Stromal cell of bone marrow (primary cell): ENCODE measurements at places on chromosomes 2 and 18.

DNA sequence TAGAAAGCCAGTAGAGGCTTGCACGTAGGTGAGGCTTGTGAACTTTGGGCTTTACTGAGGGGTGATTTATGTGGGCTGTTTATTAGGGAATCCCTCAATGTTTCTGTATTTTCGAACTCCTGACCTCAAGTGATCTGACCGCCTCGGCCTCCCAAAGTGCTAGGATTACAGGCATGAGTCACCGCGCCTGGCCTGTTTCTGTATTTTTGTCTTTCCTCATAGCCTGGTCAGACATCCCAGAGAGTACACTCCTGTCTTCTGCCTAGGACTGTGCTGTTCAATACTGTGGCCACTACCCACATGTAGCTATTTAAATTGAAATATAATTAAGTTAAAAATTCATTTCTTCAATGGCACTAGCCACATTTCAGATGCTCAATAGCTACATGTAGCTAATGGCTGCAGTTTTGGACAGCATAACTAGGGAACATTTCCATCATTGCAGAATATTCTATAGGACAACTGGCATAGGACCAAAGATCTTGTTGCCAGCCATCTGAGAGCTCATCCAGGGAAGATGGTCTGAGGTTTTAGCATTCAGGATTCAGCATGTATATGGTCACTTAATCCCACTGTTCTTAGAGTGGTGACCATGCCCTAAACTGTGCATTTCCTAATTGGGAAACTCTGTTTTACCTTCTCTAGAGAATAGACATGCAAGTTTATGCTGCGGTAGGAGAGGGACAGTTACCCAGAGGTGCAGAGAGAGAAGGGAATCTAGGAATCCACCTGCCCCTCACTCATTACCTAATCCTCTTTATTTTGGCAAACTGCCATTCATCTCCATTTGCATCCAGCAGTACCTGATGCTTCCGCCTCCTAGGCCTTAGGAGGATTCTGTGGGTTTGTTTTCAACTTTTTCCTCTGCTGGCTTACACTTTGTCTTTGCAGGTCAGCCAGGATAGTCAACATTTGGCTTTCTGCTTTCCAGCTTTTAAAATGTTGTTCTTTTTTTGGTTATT lies 64.4 kb downstream of the LCLAT1 start:
- DNase-seq: peak; percentile 57

- no peak for DNase-seq
These were observed 11.9 kb downstream of the ADRA2B start for GRCh38 chr2:96104487-96104861.

- DNase-seq: peak; percentile 77
These were observed 12.4 kb downstream of the ASB1 start for GRCh38 chr2:238438856-238439849.

DNA sequence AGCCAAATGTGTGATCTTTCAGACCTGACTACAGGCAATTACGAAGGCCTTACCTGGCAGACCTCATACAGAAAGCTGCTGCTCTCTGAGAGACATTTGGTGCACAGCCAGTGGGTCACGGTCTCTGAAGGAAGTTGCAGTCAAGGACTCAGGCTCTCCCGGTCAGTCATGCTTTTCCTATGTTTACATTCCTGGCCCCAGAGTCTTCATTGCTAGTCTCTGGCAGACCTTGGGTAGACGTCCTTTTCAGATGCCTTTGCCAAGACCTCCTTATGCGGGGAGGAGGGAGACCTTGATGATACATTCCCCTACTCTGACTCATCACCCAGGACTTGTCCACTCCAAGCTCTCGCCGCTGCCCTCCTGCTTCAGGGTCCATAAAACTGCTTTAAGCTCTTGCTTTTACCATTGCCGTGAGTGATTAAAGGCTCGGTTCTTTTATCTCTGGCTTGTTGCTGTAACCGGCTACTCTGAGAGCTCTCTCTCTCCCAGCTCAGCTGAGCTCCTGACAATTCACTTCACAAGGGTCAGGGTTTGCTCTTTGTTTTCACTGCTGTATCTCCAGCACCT lies 62.0 kb upstream of the SLC35F5 start:
- DNase-seq: peak; percentile 77

DNA sequence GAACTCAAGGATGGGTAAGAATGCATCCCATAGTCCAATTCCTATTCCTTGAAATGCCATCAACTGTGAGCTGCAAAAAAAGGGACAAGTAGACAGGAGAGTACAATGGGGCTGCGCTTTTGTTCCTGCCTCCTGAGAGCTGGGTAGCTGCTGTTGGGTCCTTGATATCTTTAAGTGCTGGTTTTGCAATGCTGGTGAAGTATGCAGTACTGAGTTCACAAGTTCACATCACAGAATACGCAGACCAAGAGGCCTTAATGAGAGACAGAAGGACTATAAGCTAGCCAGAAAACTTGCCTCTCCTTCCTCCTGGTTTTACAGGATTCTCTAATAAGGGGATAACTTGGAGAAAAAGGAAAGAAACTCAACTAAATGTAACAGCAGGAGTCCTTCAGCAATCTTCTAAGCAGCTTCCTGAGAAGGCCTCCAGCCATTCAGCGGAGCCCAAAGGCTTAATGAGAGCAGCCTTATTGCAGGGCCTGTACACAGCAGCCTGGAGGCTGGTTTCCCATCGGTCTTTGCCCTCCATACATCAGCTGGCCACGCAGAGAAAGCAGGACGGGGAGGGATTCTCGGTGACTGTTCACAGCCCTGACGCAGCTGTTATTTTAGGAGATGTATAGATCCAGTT lies 293.1 kb downstream of the CDCA7 start:
- no peak for DNase-seq

GRCh38 chr2:174020926-174021662 lies 55.9 kb upstream of the SP3 start:
- DNase-seq: no peak

DNA sequence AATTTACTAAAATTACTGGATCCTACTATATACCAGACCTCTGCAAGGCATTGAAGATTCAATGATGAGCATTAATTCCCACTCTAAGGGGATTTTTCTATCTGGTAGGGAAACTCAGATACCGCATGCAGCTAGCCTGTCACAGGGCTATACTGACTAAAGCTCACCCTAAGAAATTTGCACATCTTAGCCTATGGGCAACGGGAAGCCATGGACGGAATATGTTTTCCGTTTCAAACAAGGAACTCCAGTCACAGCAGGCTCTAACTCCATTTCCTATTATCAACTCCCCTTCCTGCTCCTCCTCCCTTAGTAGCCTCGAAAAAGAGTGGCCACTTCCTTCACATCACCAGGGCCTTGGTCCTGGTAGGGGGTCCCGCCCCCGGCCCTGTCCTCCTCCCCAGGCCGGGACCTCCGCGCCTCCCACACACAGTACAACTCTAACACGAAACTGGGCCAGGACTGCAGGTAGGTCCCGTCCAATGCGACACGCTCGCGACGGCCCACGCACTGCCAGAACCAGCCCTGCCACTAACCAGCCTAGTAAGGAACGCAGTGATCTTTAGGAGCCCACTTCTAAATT lies 659 bp upstream of the COX5B start:
- no peak for DNase-seq

GRCh38 chr18:46199515-46200147 lies 95.4 kb downstream of the HAUS1 start:
- no peak for DNase-seq

DNA sequence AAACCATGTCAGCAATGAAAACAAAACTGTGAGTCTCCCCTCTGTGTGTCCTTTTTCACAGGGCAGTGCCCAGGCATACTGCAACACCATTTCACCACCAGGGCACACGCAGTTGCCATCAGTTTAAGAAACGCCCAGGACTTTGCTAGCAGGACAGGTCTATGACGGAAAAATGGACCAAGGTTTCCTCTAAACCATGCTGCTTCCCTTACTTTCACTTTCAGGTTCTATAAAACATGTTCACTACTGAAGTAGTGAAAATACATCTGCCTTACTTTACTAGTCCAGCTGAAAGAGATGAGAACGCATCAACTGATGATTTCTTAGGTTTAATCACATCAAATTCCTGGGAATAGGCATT lies 110.5 kb downstream of the TCF4 start:
- peak; percentile 38 for DNase-seq

- DNase-seq: no peak
These were observed 71.5 kb downstream of the SLC4A3 start for GRCh38 chr2:219698748-219699439.

DNA sequence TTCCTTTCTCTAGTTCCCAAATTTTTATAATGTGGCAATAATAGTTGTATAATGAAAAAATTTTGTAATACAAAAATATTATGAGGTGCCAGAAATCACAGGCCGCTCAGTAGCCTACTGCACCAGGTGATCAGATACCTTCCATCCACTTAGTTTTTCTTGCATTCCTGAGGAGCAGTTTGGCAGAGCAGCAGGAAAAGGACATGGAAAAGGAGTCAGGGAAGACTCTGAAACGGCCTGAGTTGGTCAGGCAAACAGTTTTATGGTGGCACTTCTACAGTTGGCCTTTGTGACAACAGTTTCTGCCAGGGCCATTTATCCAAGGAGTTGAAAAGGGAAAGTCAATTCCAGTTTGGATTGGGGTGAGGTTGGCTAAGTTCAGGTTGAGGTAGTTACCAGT lies 165.4 kb upstream of the ALPP start:
- DNase-seq: no peak

DNA sequence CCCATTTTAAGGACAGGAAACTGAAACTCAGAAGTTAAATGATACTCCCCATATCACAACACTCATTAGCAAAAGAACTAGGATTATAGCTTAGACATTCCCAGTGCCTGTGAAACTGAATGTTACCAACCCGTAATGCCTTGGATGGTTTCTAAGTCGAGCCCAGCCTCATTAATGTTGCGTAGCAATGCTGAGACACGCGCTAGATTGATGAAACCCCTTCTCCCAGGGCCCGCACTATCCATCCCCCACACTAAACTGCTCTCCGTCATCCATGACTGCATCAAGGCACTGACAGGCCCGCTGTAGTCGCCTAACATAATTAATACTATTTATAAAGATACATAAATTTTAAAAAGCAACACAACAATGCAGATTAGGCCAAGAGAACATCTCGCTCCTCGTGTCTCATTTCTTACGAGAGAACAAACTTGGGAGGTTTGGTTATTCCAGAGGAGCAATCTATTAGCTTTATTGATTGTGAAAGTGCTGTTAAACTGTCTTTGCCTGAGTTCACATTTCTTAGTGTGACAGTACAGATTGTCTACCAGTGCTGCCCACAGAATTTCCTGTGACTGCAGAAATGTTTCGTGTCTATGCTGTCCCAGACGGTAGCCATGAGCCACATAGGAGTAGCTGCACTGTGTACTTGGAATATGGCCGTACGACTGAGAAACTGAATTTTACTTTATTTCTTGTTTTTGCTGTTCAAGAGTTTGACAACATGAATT lies 312.2 kb upstream of the RAB12 start:
- no peak for DNase-seq

DNA sequence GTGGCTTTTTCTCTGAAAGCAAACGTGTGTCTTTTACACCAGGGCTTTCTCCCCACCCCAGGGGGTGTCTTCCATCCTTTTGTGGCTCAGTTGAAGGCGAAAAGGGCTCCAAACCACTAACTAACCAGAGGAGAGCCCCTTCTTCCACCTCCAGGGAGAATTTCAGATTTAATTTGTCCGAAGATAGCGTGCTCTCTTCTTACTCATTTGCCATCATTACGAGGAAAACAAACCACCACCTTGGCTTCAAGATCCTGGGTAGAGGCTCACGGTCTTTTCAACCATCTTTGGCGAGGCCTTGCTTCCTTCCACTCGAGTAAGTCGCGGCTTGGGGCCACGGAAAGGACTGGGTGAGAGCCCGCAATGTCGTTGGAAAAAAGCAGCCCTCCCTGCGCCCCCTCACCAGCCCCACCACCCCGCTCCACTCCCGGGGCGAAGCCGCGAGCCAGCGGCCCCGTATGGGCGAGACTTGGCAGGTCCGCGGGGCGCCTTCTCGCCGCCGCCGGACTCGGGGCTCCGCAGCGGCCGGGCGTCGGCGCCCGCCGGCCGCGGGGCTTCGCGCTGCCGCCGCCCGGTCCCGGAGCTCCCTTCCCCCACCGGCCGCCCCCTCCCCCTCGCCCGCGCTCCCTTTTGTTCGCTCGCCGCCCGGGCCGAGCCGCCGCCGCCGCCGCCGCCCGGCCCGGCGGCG lies 1.7 kb upstream of the ZNF532 start:
- DNase-seq: no peak

DNA sequence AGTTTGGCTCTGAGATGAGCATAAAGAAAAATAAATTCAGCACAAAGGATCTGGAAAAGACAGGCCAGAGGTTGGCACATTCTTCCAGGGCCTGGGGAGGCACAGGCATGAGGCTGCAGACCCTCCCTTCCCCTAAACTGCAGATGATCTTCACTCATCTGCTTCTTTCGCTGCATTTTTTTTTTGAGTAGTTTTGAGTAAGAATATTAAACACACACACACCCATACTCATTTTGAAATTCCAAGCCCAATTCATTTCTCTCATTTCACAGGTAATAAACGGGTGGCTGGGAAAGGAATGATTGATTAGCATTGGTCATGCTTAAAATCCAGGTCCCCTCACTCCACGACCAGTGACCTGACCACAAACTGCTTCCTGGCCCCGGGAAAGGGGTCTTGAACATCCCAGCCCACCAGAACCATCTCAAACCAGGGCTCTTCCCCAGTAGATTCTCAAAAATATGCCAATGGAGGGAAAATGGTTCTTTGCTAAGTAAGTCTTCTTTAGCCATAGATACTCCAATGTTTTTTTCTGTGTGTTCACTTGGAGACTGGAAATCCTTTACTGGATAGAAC lies 219.6 kb downstream of the ANAPC1 start:
- DNase-seq: no peak

GRCh38 chr2:17195016-17195415 lies 323.2 kb downstream of the RAD51AP2 start:
- DNase-seq: no peak

DNA sequence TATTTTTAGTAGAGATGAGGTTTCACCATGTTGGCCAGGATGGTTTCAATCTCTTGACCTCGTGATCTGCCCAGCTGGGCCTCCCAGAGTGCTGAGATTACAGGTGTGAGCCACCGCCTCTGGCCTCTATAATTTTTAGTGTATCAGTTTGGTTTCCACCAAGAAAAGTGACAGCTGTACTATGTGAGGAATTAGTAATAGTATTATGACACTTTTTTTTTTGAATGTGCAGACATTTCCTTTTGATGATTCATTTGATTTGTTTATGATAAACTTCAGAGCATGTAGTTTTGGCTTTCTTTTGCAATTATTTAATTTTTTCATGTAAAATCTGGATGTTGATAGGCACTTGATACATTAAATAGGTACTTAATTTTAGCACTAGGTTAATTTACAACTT lies 61.5 kb downstream of the PTPN4 start:
- no peak for DNase-seq

GRCh38 chr2:173311844-173312606 lies 42.6 kb upstream of the CDCA7 start:
- no peak for DNase-seq
